ENCODE measurements at places on chromosomes 3 and 15. TPM values are rescaled to one million over a fixed set of nuclear protein-coding genes. Genes with fewer than 3 reads are reported as not detected.

PIGB gene
- 13.7 TPM for total RNA-seq

TRAK1 gene
- total RNA-seq, result 10.9 TPM

PCOLCE2 gene
- 2.0 TPM for total RNA-seq

IL16 gene
- 71.6 TPM for total RNA-seq

DNA sequence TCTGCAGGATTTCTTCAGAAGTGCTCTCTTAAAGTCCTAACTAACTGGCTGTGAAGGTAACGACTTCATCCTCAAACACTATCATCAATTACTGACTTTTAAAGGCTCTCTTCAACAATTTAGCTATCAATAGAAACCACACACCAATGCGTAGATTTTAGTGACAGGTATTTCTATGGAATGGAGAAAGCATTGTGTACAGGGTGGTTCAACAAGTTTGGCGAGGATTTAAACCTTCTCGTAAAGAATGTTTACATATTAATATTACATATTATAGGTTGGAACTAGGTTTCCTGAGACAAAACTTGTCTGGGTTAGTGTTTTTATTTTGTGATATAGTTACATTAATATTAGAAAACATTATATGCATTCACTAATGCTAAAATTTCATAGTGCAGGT, 233.6 kb downstream of the CHL1 start:
- no peak for DNase-seq

GRCh38 chr3:39521456-39521855, 54.0 kb downstream of the MOBP start:
- DNase-seq, result no peak

DNA sequence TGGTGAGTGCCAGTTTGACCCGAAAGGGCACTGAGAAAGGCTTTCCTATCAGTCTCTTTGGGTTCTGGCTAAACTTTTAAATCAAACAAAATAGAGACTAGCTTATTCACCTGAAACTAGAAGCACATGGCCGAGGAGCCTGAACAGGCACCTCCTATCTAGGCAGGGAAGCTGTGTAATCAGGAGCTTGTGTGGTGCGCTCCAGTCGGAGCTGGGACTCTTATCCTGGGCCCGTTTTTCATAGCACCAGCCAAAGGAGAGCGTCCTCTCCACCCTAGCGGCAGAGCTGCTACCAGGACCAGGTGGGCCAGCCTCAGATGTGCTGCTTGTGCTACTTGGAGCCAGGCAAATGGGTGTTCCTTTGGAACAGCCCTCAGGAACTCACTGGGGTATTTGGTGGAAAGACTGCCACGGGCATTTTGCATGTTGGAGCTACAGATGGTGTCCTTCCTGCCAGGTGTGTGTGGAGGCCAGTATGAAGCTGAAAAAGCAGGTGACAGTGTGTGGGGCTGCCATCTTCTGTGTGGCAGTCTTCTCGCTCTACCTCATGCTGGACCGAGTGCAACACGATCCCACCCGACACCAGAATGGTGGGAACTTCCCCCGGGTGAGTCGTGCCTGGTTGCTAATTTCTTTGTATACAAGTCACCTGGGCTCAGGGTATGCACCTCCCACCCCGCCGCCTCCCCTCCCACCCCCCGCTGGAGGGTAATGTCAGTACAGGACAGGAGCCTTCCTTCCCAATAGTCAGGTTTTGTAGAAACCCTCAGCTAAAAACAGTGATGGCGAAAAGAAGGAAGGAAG, 833 bp downstream of the MAN2A2 start:
- no peak for DNase-seq

DNA sequence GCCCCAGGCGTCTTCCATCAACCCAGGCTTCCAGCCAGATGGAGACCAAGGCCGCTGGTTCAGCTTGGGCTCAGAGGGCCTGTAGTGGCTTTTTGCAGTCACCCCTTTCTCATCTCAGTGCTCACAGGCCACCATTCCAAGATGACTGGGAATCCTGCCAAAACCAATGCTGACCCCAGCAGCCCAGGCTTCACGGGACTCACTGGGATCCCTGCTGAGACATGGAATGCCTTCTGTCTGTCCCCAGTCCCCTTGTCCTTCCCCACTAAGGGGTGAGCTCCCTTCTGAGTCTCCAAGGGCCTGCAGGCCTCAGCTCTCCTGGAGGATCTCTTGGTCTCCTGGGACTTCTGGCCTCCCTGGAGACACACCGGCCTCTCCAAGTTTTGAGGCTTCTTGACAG, 77.4 kb upstream of the SEC13 start:
- DNase-seq, result no peak

Data from thymus (tissue), 14 donors.